ENCODE measurements at places on chromosomes 4 and X.

- no peak for DNase-seq
These were observed 9.6 kb downstream of the DRP2 start for GRCh38 chrX:101229170-101229569.

DNA sequence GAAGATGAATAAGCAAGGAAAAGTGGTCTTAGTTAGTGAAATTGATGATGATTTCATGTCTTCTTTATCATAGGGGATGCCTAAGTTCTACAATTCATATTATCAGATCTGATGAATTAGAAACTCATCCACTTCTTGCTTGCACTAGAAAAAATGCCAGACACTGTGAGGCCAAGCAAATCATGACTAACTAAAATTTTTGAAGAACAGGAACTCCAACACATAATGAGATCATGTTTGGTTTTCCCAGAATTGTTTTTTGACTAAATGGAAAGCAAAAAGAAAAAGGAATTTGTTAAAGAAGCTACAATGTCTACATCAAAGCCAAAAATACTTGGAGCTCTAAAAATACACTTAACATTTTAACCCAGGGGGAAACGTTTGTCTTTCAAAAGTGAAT lies 120.4 kb downstream of the ARSF start:
- DNase-seq: no peak

DNA sequence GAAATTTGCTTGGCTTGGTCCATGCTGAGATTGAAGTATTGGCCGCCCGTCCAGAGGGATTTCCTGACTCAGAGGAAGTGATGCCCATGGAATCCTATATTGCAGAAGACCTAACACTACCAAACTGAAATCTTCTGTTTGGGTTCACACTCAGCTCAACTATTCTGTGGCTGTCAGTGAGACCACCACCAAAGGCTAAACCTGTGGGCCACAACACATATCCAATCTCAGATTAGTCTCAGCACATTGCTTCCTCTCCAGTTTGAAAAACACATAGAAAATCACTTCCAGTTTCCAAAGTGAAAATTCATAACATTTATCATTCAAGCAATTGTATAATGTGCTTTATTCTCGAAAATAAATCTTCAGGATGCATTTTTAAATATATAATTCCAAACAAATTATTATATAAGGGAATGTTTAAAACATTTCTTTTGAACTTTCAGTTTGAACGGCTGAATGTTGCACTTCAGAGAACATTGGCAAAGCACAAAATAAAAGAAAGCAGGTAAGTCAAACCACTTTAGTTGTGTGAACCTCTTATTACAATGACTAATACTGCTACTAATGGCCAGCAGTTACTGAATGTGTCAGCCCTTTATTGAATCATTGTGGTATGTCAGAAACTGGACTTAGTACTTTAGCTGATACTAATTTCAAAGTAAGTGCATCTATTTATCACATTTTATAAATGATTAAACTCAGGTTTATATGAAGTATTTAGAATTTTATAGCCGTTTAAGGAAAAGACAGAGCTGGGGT lies 37.0 kb downstream of the GUCY1A1 start:
- DNase-seq: no peak

GRCh38 chrX:77975755-77976154 lies 6.3 kb upstream of the PGAM4 start:
- DNase-seq: no peak

DNA sequence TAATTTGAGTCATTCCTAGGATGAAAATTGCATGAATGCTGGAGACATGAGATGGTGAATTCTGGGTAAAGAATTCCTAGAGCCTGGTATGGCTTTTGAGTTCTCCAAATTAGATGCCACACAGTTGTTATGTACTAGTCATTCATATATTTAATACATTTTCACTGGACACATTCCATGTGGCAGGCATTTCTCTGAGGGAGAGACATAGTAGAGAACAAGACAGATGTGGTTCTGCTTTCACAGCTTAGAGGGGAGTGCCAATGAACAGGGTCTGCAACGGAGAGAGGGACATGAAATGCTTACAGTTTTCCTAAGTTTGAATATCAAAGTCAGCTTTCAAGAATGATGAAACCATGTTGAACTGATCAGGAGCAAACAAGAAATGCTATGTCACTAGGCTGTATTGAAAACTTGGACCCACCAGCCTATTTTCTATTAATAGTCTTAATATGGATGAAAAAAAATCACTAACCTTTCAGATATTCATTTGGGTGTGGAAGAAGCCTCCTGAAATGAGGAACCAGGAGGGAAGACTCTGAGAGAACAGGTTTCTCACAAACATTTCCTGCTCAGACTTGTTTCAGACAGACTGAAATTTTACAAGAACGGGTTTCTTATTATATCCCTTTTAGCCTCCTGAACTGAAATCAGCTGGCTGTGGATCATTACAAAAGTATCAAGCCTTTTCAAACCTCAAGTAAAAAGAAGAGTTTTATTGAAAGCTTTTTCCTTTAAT lies 276.0 kb upstream of the TET2 start:
- DNase-seq: no peak

- DNase-seq: no peak
These were observed 343.4 kb downstream of the DMD start for GRCh38 chrX:32867781-32868523.

- DNase-seq: no peak
These were observed 46.3 kb downstream of the RASSF6 start for GRCh38 chr4:73573794-73574528.

DNA sequence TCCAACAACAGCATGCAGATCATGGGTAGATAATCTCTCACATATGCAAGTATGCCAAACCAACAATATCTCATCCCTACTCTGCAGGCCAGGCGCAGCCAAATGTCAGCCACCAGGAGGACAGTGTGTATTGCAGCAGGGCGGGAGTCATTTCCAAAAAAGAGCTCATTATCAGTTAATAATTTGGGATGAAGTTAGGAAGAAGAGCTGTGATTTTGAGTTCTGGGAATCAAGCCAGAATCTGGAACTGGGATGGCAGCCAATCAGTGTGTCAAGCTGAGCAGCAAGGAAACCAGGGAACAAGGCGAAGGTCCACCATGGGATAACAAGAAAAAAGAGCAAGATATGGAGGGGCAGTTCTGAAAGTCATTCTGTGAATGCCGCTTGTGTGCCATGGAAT lies 88.2 kb upstream of the CAMK2D start:
- DNase-seq: no peak

- no peak for DNase-seq
These were observed 173.1 kb upstream of the ANK2 start for GRCh38 chr4:112876316-112876715.

- DNase-seq: no peak
These were observed 148.7 kb downstream of the KDR start for GRCh38 chr4:54976682-54977081.

DNA sequence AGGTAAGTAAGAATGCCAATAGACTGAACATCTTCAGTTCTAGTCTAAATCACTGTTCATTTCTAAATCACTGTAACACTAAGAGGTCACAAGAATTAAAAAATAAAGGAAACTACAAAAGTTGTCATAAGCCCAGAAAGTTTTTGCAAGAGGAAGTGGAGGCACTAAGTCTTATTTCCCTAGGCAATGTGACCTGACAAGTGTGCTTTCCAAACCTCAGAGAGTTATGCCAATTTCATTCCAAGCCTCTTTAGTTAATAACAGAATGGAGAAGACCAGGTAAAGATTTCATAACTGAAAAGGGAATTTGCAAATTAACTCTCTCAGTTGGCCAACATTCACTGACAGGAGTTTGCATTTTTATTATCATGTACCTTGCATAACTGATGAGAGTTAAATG lies 40.5 kb downstream of the BBS12 start:
- DNase-seq: no peak

DNA sequence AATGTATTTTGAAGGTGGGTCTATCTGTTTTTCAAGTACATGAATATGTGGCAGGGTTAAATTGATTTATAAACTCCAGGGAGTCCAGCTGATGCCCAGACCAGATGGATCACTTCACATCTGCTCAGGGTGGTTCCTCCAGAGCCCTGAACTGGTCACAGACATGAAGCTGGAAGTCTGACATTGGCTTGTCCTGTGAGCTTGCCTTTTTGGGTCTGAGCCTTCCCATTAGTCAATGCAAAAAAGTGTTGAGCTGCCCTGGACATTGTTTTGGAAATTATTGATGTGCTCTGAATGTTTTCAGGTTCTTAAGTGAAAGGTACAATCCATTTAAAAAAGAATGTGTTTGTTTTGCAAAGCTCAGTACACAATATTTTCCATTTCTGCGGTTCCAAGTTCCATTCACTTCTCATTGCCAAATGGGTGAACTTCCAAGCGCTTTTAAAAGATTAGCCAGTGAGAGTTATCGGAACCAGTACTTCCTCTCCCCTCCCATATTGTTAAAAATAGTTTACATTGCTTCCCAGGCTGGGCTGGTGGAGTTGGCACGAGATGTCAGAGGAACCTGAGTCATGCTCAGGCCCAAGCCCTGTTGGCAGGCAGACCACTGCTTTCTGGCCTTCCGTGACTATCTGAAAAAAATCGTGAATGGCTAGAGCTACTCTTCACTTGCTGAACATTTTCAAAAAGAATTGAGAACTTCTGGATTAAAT lies 52.1 kb downstream of the PDGFRA start:
- no peak for DNase-seq

DNA sequence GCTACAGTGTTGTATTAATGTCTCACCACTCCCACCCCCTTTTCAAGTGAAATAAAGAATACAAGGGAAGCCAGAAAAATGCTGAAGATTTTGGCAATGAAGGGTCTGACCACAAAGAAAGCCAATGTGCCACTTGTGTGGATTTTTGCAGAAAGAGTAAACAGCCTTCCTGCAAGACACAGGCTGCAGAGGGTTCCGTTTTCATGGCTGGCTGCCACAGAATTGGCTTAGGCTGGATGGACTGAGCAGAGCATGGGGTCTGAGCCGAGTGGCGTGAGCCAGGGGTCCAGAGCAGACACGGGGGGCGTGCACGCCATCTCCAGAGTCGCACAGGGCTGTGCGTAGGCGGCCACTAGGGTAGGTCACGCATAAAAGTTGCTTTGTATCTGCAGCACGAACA lies 69.2 kb downstream of the MTNR1A start:
- no peak for DNase-seq

DNA sequence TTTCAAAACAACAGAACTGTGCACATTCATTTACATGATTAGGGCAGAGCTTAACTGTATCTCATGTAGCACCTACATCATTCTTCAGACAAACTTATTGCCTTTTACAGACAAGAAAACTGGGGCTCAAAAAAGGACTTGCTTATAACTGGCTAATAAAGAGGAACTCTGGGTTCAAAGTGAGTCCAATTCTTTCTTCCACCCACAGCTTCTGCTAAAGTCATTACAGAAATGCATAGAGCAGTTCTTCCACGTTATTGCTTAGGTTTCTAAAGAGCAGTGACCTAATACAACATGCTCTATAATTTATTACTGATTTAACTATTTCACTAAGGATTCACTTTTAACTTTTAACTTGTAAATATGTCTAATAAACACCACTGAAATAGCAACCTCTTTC lies 60.6 kb downstream of the ELOVL6 start:
- DNase-seq: no peak

DNA sequence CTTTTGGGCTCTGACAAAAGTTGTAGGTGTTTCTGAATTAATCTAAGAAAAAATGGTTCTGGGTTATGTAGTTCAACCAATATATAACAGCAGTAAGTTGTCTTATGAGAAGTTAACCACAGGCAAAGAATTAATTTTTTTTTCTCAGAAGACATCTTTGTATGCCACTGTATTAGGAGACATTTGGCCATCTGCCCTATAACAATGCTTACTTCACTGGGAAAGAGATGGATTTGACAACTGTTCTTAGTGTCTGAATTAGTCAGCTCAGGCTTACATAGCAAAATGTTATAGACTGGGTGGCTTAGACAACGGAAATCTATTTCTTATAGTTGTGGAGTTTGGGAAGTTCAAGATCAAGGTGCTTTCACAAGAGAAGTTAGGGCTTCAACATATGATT lies 508.1 kb downstream of the STIM2 start:
- no peak for DNase-seq

- no peak for DNase-seq
These were observed 585.8 kb upstream of the FAT1 start for GRCh38 chr4:187309456-187309855.

DNA sequence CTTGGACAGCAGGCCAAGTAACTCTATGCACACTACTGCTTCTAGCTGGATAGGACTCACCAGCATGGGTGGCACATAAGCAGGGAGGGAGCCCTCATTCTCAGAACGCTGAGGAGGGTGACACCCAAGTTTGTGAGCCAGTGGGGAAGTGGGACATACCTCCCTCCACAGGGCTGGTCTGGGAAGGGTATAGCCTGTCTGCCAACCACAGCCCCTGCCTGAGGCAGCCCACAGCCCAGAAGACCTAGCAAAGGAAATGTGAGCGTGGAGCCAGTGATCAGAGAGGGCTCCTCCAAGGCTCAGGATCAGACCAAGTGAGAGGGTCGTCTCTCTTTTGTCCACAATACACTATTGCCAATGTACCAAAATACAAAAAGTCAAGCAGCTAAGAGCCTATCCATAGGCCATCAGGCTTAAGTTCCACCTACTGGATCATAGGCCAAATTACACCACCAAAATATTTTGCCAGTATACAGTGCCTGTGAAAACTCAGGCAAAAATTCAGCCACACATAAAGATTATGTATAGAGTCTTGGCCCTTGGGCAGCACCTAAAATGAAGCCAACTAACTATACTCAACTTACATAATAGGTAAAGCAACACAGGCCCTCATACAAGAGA lies 1203.1 kb downstream of the PCDH18 start:
- DNase-seq: no peak

DNA sequence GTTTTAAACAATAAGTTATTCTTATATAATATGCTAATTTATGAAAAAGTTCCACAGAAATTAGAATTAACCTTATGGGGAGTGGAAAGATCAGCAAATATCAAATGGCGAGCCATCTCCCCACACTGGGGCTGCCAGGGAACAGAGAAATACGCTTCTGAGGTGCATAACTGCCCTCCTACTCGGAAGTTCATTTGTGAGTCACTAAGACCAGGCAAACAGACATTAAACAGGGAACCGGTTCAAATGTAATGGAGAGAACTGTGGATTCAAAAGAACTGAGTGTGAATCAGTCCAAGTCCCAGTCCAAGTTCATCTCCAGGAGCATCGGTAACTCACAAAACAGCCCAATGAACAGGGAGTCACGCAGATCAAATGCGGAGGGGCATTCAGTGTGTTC lies 11.4 kb upstream of the S100G start:
- no peak for DNase-seq

GRCh38 chr4:176805155-176805554 lies 12.4 kb upstream of the VEGFC start:
- DNase-seq: no peak

GRCh38 chr4:108888769-108889168 lies 125.9 kb upstream of the ETNPPL start:
- DNase-seq: no peak

- DNase-seq: no peak
These were observed 436.7 kb upstream of the AADAT start for GRCh38 chr4:170526471-170526870.

DNA sequence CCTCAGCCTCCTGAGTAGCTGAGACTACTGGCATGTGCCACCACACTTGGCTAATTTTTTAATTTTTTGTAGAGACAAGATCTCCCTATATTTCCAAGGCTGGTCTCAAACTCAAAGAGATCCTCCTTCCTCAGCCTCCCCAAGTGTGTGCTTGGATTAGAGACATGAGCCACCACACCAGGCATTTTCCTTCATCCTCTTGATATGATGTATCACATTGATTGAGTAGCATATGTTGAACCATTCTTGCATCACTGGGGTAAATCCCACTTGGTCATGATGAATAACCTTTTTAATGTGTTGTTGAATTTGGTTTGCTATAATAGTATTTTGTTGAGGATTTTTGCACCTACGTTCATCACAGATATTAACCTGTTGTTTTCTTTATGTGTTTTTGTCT lies 24.2 kb upstream of the PPM1K start:
- DNase-seq: no peak

GRCh38 chr4:34880246-34880645 lies 1364.1 kb downstream of the ARAP2 start:
- no peak for DNase-seq

Measured in SIG-M5 (cell line).